PC-9 (cell line): ENCODE measurements at places on chromosomes 2 and 18. TPM values are rescaled to one million over a fixed set of nuclear protein-coding genes. Genes with fewer than 3 reads are reported as not detected.

Gene VWC2L
- total RNA-seq = not detected in 2 replicates

Gene NFU1
- 29.3 and 35.1 TPM in 2 replicates for total RNA-seq

Gene GRB14
- total RNA-seq = 2.8 and 3.4 TPM in 2 replicates

Gene ANKAR
- 3.6 and 4.4 TPM in 2 replicates for total RNA-seq

Gene ABCB11
- not detected in 2 replicates for total RNA-seq

Gene GTF2A1L
- not detected in 2 replicates for total RNA-seq

DNA sequence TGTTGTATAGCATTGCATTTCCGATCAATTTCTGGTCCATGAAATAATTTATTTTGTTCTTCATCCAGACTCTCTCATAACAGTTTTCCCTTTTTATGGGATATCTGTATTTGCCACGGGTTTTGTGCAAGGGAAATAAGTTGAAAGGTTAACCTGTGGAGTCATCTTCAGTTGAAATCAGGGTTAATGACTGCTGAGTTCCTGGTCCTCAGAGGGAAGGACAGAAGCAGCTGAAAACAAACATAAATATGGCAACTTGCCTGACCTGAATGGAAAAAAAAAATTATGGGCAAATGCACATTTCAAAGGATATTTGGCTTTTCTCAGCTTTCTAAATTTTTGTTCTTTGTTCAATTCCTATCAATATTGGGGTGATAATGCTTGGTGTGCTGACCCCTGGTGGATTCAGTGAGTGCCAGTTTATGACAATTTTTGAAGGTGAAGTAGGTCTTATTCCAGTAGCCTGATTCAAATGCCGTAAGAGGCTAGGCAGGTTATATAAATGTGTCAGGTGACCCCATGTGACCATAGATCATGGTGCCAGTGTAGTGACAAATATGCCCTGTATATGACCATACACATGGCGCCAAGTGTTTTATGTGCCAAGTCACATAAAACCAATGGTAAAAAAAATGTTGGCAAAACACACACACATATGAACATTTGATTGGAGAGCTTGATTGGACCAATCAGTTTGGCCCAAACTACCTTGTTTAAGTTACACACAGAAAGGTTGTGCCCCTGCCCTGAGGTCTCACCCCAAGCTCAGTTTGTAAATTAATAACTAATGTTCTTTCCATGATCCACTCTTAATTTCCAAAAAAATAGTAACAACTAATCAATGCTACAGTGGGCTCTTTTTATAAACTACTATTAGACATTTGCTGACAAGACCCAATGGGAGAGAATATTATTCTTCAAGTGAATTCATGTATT lies 47.6 kb upstream of the FAM124B start:
- H3K36me3 ChIP-seq = no peaks in the 10 kb centered on the region
- H3K27me3 ChIP-seq = no peaks in the 10 kb centered on the region
- peak; percentile 24 for DNase-seq
- no peak overlapping the region for H3K4me3 ChIP-seq
- no peak overlapping the region for H3K27ac ChIP-seq

DNA sequence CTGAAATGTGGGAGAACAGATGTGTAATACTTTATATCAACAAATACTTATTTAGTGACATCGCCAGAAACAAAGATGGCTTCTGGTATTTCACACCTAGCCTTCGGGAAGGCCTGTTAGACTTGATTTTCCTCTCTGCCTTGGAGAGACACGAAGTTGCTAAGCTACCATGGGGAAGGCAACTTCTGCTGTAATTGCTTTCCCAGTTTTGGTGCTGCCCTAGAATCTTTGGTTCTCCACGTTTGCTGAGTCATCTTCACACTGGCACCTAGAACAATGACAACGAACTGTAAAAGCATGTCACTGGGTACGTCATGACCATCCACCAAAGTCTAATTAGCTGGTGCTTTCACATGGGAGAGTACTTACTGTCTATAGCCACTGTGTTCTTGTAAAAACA lies 58.7 kb upstream of the ACTR3 start:
- DNase-seq = peak; percentile 71
- H3K4me3 ChIP-seq = no peak overlapping the region
- H3K27ac ChIP-seq = peak overlapping the region; percentile 80

- no peak overlapping the region for H3K4me3 ChIP-seq
- H3K27ac ChIP-seq = no peak overlapping the region
- no peak for DNase-seq
- no peaks in the 10 kb centered on the region for H3K4me1 ChIP-seq
Observed at GRCh38 chr2:3076848-3077642, 300.6 kb downstream of the EIPR1 start.

DNA sequence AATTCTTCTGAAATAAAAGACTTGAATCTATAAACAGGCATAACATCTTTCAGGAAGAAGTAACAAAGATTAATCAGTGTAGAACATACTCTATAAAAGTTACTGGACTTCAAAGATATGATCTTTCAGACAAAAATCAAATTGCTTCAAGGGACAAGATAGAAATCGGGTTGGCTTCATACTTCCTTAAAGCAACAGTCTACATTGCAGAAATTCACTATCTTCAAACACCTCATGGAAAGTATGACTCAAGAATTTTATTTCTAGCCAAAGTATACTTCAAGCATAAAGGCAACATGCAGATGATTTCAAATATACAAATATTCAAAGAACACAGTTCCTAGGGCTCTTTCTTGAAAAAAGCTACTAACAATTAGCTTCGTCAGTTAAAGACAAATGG lies 240.7 kb downstream of the SRBD1 start:
- DNase-seq = no peak
- no peak overlapping the region for H3K4me3 ChIP-seq
- no peaks in the 10 kb centered on the region for H3K27me3 ChIP-seq
- H3K27ac ChIP-seq = no peak overlapping the region
- no peaks in the 10 kb centered on the region for H3K4me1 ChIP-seq

GRCh38 chr2:124149571-124149970 lies 124.5 kb downstream of the CNTNAP5 start:
- H3K36me3 ChIP-seq = no peaks in the 10 kb centered on the region
- no peaks in the 10 kb centered on the region for H3K4me1 ChIP-seq
- DNase-seq = no peak
- no peak overlapping the region for H3K4me3 ChIP-seq
- peaks cover 6% of the 10 kb centered on the region; the same call in 1 of the 2 replicates for H3K27me3 ChIP-seq

- H3K27ac ChIP-seq = peak overlapping the region; percentile 92
- peaks cover 86% of the 10 kb centered on the region for H3K4me1 ChIP-seq
- no peaks in the 10 kb centered on the region for H3K36me3 ChIP-seq
- H3K27me3 ChIP-seq = no peaks in the 10 kb centered on the region
- H3K4me3 ChIP-seq = no peak overlapping the region
Observed at GRCh38 chr2:27721335-27721734, 50.2 kb upstream of the MRPL33 start.

- no peak overlapping the region for H3K4me3 ChIP-seq
- no peaks in the 10 kb centered on the region for H3K27me3 ChIP-seq
- H3K36me3 ChIP-seq = no peaks in the 10 kb centered on the region
- no peak overlapping the region for H3K27ac ChIP-seq
- DNase-seq = no peak
Observed at GRCh38 chr2:109710505-109711229, 83.4 kb upstream of the RGPD5 start.

GRCh38 chr2:143901185-143901842 lies 618.6 kb downstream of the ZEB2 start:
- H3K36me3 ChIP-seq = no peaks in the 10 kb centered on the region; the same call in 1 of the 2 replicates
- H3K27ac ChIP-seq = peak overlapping the region; percentile 85
- H3K4me3 ChIP-seq = peak overlapping the region; percentile 39; the same call in 1 of the 2 replicates
- H3K27me3 ChIP-seq = no peaks in the 10 kb centered on the region
- DNase-seq = peak; percentile 69
- peaks cover 18% of the 10 kb centered on the region for H3K4me1 ChIP-seq

DNA sequence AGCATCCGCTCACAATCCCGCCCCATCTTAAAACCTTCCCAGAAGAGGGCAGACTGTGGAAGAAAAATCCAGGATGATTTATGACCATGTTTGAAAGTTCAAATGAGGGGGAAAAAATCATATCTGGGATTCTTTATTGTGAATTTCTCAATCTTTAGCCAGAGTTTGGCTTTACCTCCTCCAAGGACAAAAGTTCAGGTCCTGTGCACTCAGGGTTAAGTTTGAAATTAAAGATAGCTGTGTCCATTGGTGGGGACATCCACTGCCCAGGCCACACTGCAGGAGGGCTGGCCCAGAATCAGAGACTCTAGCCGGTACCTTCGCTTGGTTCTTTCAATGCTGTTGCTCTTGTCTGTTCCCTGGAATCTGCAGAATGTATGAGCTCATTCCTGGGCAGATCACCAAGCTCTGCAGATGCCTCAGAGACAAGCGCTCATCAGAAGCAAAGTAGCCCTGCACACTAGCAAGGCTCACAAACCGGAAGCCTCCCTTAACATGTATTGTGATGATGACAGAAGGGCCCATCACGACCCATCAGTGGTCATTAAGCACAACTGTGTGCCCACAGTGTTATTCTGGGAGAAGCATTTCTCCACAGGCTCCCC lies 375.3 kb upstream of the KLHL29 start:
- H3K27ac ChIP-seq = no peak overlapping the region
- no peak overlapping the region for H3K4me3 ChIP-seq
- no peak for DNase-seq
- H3K36me3 ChIP-seq = no peaks in the 10 kb centered on the region
- H3K4me1 ChIP-seq = no peaks in the 10 kb centered on the region

DNA sequence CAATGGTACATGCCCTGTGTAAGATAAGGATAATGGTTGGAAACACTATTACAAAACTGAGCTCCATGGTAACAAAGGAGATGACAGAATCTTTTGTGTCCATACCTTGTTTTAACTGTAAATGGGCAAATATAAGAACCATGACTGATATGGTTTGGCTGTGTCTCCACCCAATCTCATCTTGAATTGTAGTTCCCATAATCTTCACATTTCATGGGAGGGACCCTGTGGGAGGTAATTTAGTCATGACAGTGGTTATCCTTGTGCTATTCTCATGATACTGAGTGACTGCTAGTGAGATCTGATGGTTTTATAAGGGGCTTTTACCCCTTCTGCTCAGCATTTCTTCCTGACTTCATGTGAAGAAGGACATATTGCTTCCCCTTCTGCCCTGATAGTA lies 211.7 kb upstream of the RGPD4 start:
- H3K36me3 ChIP-seq = no peaks in the 10 kb centered on the region
- no peak overlapping the region for H3K4me3 ChIP-seq
- peaks cover 9% of the 10 kb centered on the region; the same call in 1 of the 2 replicates for H3K27me3 ChIP-seq
- H3K4me1 ChIP-seq = no peaks in the 10 kb centered on the region
